NCI-H146 (cell line): ENCODE measurements at places on chromosomes 1 and 21.

- DNase-seq, result no peak
These were observed 16.1 kb downstream of the DIPK1A start for GRCh38 chr1:92944901-92945747.

DNA sequence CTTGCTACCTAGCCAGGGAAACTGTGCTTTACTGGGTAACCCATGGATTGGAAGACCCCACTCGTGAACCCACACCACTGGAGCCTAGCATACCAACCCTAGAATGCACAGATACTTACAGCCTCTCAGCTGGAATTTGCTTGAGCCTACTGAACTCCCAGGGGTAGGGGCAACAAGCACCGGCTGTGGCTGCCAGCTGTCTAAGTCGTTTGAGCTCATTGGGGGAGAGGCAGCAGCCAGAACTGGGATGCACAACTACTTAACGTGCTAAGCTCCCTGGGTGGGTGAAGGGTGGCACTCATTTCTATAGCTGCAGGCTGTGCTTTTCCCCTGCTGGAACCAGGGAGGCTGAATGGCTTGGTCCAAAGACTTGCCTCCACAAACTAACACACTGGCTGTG, 212.4 kb downstream of the ZNF648 start:
- no peak for DNase-seq

- no peak for DNase-seq
These were observed 20.7 kb downstream of the PPP1R15B start for GRCh38 chr1:204390751-204391466.

GRCh38 chr21:23162198-23162946, 2164.2 kb downstream of the NCAM2 start:
- no peak for DNase-seq

DNA sequence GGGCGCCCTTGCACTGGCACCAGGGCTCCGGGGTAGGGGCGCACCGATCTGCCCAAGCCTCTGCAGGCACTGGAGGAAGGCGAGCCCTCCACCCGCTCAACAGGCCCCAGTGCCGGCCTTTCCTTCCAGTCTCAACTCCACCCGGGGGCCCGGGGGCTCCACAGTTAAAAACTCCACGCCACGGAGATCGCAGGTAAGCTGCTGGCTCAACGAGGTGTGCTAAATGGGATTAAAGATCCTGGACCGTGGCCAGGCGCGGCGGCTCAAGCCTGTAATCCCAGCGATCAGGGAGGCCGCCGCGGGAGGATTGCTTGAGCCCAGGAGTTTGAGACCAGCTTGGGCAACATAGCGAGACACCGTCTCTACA, 536 bp downstream of the HSF2BP start:
- DNase-seq, result no peak

DNA sequence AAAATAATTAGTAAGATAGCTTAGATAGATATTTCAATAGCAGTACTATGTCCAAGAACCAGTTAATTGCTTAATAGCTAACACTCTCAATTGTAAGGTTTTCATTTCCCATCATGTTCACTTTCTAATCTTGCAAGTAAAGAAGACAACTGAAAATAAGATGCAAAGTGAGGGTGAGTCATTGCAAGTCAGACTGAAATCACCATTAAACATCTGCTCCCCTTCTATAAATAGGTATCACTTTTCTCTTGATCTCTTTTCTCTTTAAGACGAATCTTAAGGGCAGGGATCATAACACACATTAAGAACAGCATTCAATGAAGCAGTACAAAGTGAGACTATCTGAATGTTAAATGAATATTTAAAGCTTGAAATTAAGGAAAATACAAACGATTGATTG, 40.4 kb downstream of the UBR4 start:
- no peak for DNase-seq
